NCI-H2029 treated with DMSO at 0.1 percent for 48 hours (cell line): ENCODE measurements at places on chromosomes 6 and 20.
A peak's percentile ranks its signal among the peaks of the same experiment; 100 is the strongest.

DNA sequence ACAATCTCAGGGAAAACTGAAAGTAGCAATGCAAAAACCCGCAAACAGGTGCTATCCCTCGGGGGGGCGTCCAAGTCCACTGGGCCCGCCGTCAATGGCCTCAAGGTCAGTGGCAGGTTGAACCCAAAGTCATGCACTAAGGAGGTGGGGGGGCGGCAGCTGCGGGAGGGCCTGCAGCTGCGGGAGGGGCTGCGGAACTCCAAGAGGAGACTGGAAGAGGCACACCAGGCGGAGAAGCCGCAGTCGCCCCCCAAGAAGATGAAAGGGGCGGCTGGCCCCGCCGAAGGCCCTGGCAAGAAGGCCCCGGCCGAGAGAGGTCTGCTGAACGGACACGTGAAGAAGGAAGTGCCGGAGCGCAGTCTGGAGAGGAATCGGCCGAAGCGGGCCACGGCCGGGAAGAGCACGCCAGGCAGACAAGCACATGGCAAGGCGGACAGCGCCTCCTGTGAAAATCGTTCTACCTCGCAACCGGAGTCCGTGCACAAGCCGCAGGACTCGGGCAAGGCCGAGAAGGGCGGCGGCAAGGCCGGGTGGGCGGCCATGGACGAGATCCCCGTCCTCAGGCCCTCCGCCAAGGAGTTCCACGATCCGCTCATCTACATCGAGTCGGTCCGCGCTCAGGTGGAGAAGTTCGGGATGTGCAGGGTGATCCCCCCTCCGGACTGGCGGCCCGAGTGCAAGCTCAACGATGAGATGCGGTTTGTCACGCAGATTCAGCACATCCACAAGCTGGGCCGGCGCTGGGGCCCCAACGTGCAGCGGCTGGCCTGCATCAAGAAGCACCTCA, 166.3 kb downstream of the DTNBP1 start:
- no peak for DNase-seq

- no peak for DNase-seq
Measured at GRCh38 chr6:91487696-91488392, 901.0 kb upstream of the MAP3K7 start.

DNA sequence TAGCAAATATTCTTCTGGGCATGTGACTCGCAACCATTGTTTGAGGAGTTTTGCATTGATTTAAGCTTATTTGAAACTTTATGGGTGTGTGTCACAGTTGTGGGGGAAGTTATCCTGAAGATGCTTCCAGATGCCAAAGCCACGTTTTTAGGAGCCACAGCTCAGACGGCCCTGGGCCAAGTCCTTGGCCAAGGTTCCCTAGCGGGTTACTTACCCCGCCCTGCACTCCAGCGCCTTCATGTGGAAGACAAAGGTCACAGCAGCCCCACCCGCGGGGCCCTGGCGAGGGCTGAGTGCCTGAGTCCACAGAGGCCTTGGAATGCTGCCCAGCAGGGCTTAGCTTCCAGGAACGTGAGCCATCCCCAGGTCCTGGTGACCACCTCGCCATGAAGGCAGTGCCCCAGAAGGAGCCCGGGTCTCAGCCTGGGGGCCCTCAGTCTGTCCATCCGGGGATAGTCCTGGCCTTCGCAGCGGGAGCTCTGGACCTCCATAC, 308.3 kb downstream of the CDH4 start:
- no peak for DNase-seq

DNA sequence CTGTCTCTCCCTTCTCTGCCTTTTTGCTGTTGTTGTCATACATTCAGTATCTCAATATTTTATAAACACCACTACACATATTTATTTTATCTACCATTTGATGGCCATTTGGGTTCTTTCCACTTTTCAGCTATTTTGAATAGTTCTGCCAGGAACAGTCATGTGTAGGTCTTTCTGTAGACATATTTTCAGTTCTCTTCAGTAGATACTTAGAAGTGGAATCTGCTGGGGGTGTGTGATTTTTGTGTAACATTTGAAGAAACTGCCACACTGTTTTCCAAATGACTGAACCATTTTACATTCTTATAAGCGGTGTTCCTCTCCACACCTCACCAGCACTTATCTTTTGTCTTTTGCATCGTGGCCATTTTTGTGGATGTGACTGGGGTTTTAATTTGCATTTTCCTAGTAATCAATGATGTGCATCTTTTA, 197.7 kb downstream of the ARID1B start:
- DNase-seq: no peak

DNA sequence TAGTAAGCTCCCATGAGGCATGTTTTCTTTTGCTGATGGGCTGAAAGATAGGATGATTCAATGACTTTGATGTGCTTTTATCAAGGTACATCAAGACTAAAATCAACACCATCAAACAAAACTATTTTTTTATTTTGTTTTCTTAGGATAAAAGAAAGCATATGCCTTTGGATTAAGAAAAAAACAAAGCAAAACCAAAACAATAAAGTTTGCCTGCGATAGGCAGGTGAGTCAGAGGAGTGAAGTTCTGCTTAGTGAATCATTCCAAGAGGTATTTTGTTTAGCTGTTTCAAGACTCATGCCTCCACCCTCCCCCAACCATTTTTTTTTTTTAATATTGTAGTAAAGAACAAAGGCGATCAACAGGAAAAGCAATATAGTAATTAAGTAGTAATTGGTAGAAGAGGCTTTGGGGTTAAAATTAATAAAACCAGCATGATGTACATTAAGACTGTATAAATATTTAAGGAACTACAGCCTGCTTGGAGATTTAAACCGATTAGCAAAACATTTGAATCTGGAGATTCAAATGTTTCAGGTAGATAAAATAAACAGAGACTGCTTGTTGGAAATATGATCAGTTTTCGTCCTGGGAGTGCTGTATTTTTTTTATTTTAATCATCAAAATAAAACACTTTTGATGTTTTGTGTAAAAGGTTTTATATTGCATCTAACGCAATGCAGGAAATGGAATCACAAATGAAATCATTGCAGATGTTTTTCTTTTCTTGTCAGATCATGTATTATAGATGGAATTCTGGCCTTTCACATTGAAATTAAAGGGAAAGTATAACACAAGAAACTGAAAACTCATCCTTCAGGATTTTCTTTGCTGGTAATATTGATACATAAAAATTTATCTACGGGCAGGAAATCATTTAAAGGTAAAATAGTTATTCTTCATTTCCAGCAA, 482.3 kb upstream of the MANEA start:
- DNase-seq: no peak

DNA sequence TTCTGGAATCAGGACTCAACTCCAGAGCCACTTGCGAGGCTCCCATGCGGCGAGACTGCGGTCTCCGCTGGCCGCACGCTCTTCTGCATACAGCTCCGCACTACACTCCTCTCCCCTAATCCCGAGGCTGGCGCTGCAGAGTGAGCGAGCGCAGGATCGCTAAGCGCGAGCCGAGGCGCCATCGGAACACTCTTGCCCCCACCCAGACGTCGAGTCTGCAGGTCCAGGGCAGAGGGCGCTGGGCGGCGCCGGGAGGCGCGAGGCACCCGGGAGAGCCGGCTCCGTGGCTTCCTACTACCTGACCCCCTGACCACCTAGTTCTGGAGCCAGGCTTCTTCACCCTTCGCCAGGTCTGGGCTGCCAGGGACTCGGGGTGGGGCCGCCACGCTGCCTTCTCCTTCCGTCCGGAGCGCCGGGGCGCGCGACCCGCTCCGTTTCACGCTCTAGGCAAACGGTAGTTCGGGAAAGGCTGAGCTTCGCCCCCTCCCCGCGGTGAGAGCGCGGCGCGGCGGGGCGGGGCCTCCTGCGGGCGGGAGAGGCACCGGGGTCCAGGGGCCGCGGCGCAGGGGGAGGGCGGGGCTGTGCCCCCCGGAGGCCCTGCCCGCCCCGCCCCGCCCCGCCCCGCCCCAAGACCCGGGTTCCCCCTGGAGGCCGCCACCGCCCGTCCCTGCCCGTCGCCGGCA, 5.4 kb upstream of the TUBB2A start:
- DNase-seq: peak; percentile 65
